Smooth muscle cell of trachea (primary cell): ENCODE measurements at places on chromosomes 1 and 21. TPM values are rescaled to one million over a fixed set of nuclear protein-coding genes. Genes with fewer than 3 reads are reported as not detected.

WNT2B gene
- total RNA-seq, result 3.2 and 9.9 TPM in 2 replicates

FOXD2 gene
- total RNA-seq, result 0.29 and 0.66 TPM in 2 replicates

CD164L2 gene
- not detected in 2 replicates for total RNA-seq

SFT2D2 gene
- 40.3 and 58.2 TPM in 2 replicates for total RNA-seq

GJB4 gene
- not detected in 2 replicates for total RNA-seq

SRP9 gene
- 193 and 397 TPM in 2 replicates for total RNA-seq

NR1I3 gene
- not detected in 2 replicates for total RNA-seq

POU3F1 gene
- total RNA-seq, result under 0.01 and 0.17 TPM in 2 replicates

PKP1 gene
- total RNA-seq, result under 0.01 TPM in 2 replicates

CACHD1 gene
- 4.5 and 5.3 TPM in 2 replicates for total RNA-seq

HIVEP3 gene
- total RNA-seq, result 0.17 and 0.29 TPM in 2 replicates

TTC39A gene
- 1.5 and 3.1 TPM in 2 replicates for total RNA-seq
